IPS DF 6.9 (cell line): ENCODE measurements at places on chromosomes 3 and 15.

DNA sequence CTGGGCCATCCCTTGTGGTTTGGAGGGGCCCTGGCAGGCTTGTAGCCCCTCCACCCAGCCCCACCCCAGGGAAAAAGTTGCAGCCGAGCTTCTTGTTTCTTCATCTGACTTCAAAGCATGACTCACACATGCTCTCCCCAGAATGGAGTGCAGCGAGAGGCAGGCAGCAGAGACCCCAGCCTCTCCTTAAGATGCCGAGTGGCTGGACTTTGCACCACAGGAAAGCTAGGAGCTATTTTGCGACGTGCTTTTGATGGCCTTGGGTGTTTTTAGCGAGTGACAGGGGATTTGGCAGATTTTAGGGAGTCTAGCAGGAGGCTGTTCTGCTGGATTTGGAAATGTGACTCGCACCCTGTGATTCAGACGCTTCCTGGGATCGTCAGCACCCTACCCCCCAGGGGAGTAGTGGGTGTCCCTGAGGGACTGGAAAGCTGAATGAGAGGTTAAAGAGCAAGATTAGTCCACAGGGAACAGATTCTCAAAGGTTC is 14.2 kb downstream of the BAHD1 start:
- DNase-seq = no peak
- H3K4me3 ChIP-seq = no peak overlapping the region
- H3K27ac ChIP-seq = no peak overlapping the region
- peaks cover 9% of the 10 kb centered on the region for H3K4me1 ChIP-seq

DNA sequence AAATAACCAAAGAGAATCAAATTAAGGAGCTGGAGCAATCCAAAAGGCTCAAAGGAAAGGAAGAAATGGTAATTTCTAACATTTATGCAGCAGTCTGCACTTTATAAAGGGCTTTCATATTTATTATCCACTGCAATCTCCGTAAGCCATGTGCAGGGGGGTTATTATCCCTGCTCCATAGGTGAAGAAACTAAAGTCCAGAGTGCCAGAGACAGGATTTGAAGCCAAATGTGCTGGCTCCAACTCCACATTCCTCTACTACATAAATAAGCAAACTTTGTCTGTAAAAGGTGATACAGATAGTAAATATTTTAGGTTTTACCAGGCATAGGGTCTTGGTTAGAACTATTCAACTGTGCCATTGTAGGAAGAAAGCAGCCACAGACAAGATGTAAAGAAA is 221.4 kb downstream of the MINAR1 start:
- H3K4me3 ChIP-seq = no peak overlapping the region
- H3K36me3 ChIP-seq = no peaks in the 10 kb centered on the region
- DNase-seq = no peak
- no peaks in the 10 kb centered on the region; the same call in 1 of the 2 replicates for H3K27me3 ChIP-seq

- no peaks in the 10 kb centered on the region for H3K36me3 ChIP-seq
- H3K27ac ChIP-seq = no peak overlapping the region
- no peaks in the 10 kb centered on the region for H3K4me1 ChIP-seq
- no peak overlapping the region for H3K4me3 ChIP-seq
- H3K27me3 ChIP-seq = no peaks in the 10 kb centered on the region
Measured at GRCh38 chr3:33473813-33474212, 33.6 kb upstream of the UBP1 start.

GRCh38 chr3:169266351-169266750 is 397.2 kb downstream of the MECOM start:
- H3K4me1 ChIP-seq = peaks cover 2% of the 10 kb centered on the region; the same call in 1 of the 2 replicates
- no peaks in the 10 kb centered on the region for H3K27me3 ChIP-seq
- H3K27ac ChIP-seq = no peak overlapping the region
- DNase-seq = no peak

- H3K27ac ChIP-seq = no peak overlapping the region
- H3K4me1 ChIP-seq = peaks cover 1% of the 10 kb centered on the region; the same call in 1 of the 2 replicates
- DNase-seq = no peak
- H3K4me3 ChIP-seq = no peak overlapping the region
- no peaks in the 10 kb centered on the region for H3K27me3 ChIP-seq
Measured at GRCh38 chr3:196991581-196992460, 23.2 kb upstream of the PIGZ start.

- peaks cover 1% of the 10 kb centered on the region; the same call in 1 of the 2 replicates for H3K4me1 ChIP-seq
- no peak for DNase-seq
- H3K4me3 ChIP-seq = no peak overlapping the region
- H3K27ac ChIP-seq = no peak overlapping the region
- no peaks in the 10 kb centered on the region for H3K27me3 ChIP-seq
Measured at GRCh38 chr15:82847703-82848102, 38.3 kb downstream of the WHAMM start.

DNA sequence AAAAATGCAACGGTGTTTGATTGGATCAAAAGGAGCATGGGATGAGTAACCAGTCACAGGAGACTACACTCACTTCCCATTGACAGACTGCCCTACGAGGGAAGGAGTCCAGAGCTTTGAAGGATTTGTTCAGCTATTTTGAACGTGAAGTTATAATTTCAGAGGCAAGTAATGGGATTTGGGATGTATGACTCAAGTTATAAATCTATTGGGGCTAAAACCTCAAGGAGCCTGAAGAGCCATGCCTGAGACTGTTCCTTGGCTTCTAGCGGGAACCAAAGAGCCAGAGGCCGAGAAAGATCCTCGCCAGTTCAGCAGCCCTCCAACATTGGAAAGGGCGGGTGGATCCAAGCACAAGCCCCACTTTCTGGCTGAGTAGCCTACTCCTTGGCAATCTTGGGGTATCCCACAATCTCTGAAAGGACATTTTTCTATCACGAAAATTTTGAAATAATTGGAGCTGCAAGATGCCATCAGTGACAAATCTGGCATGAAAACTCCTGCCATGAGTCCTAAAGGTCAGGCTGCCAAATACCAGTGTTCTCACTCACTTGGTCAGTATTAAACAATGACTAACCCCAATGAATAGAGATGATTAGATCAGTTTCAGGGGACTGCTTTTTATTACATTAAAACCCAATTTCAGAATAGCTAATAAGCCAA is 48.6 kb upstream of the SLCO2A1 start:
- no peak overlapping the region for H3K4me3 ChIP-seq
- DNase-seq = no peak
- no peaks in the 10 kb centered on the region for H3K36me3 ChIP-seq
- no peaks in the 10 kb centered on the region for H3K4me1 ChIP-seq
- no peaks in the 10 kb centered on the region for H3K27me3 ChIP-seq
- no peak overlapping the region for H3K27ac ChIP-seq

GRCh38 chr15:48862705-48863104 is 15.2 kb upstream of the EID1 start:
- H3K27me3 ChIP-seq = no peaks in the 10 kb centered on the region
- no peaks in the 10 kb centered on the region for H3K4me1 ChIP-seq
- H3K4me3 ChIP-seq = no peak overlapping the region

DNA sequence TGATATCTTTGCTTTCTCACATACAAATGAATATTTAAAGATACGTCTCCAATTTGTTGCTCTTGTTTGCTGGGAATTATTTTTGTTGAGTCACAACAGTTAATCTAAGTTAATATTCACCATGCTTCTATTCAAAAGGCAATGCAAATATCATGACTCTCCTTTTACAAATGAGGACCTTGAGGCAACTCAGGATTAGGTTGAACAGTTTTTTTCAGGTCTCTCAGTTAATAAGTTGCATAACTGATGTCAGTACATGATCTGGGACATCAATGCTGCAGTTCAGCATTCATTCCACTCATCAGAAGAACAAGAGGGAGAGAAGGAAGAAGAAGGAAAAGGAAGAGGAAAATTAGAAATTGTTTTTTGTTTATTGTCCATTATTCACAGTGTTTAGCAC is 781 bp upstream of the NAALADL2 start:
- no peaks in the 10 kb centered on the region for H3K36me3 ChIP-seq
- H3K27me3 ChIP-seq = no peaks in the 10 kb centered on the region
- H3K4me3 ChIP-seq = no peak overlapping the region
- H3K4me1 ChIP-seq = no peaks in the 10 kb centered on the region

GRCh38 chr15:69787791-69788190 is 309.9 kb downstream of the TLE3 start:
- DNase-seq = no peak
- no peak overlapping the region for H3K27ac ChIP-seq
- H3K4me3 ChIP-seq = no peak overlapping the region
- H3K4me1 ChIP-seq = no peaks in the 10 kb centered on the region

- no peak overlapping the region for H3K27ac ChIP-seq
- no peak for DNase-seq
- no peaks in the 10 kb centered on the region for H3K36me3 ChIP-seq
- peaks cover 2% of the 10 kb centered on the region; the same call in 1 of the 2 replicates for H3K4me1 ChIP-seq
- no peaks in the 10 kb centered on the region for H3K27me3 ChIP-seq
Measured at GRCh38 chr15:85494048-85494777, 113.8 kb downstream of the AKAP13 start.

DNA sequence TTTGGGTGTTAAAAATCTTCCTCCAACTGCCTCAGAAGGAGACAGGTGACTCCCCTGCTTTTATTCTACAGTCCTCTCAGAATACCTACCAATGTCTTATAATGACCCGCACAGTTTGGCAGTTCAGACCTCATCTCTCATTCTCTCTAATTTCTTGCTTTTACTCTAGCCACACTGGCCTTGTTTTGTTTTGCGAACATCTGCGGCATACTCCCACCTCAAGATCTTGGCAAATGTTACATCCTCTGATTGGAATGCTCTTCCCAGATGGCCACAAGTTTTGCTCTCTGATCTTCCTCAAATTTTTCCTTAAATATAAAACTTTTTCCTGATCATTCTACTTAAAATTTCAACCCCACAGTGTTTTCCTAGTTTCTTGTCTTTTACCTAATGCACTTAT is 94.1 kb downstream of the PLSCR2 start:
- H3K27ac ChIP-seq = no peak overlapping the region
- H3K36me3 ChIP-seq = no peaks in the 10 kb centered on the region
- no peak for DNase-seq
- H3K27me3 ChIP-seq = no peaks in the 10 kb centered on the region
- H3K4me3 ChIP-seq = no peak overlapping the region

- no peak overlapping the region for H3K4me3 ChIP-seq
- no peaks in the 10 kb centered on the region for H3K27me3 ChIP-seq
- no peak for DNase-seq
Measured at GRCh38 chr3:46065294-46065705, 38.0 kb upstream of the XCR1 start.

DNA sequence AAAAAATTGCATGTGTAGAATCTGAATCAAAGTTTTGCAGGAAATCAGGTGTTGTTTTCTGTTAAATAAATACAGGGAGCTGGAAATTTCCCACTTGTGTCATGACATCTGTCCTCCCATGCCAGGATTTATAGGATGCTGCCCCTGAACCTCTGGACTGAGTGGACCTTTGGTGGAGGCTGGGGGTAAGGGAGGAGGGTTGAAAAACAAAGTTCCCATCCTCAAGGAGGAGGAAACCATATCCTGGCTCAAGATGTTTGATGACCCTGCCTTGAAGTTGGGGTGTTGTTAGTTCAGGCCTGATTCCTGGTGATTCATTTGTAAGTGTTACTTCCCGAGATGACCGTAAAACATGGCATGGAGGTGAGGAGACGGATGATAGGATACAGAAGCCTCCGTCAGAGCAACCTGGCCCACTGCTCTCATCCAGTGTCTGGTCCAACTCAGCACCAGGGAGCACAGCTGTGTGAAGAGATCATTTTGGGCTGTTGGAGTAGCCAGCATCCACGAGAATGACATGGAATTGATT is 223.6 kb downstream of the CACNA2D3 start:
- H3K4me1 ChIP-seq = peaks cover 1% of the 10 kb centered on the region; the same call in 1 of the 2 replicates
- no peak overlapping the region for H3K4me3 ChIP-seq
- H3K36me3 ChIP-seq = no peaks in the 10 kb centered on the region
- H3K27ac ChIP-seq = no peak overlapping the region
- no peaks in the 10 kb centered on the region for H3K27me3 ChIP-seq

GRCh38 chr3:194270627-194271459 is 80.3 kb downstream of the CPN2 start:
- no peak overlapping the region for H3K4me3 ChIP-seq
- H3K36me3 ChIP-seq = no peaks in the 10 kb centered on the region
- peaks cover 7% of the 10 kb centered on the region for H3K4me1 ChIP-seq
- no peak overlapping the region for H3K27ac ChIP-seq

DNA sequence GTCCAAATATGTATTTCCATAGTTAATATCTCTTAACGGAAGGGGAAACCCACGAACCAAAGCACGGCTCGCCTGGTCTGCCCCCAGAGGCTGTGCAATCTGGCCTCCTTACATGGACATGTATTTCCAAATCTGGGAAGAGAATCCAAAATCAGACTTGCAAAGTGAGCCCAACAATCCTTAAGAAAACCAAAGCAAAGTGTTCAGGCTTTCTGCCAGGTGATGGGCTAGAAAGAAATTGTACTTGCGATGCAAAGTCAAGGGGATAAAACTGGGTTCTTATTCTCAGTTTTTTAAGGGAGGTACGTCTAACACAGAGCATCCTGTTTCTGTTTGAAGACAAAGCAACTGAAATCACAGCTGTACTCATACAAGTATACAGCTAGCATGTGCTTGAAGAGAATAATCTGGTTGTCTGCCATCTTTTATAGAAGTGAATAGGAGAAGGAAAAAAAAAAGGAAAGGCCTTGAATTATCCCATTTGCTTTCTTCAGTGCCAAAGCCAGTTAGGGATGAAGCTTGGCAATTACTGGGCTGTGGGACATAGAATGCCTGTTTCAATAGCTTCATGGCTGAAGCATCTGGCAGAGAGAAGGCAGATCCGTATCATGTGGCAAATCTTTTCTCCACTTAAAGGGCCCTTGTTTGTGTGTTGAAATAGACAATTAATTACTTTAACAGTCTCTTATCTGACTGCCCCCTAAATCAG is 48.4 kb downstream of the LRIG1 start:
- H3K36me3 ChIP-seq = peaks cover 6% of the 10 kb centered on the region; the same call in 1 of the 2 replicates
- H3K4me3 ChIP-seq = no peak overlapping the region
- no peaks in the 10 kb centered on the region for H3K27me3 ChIP-seq
- DNase-seq = no peak
- H3K27ac ChIP-seq = no peak overlapping the region

GRCh38 chr15:91561371-91562100 is 292.0 kb upstream of the SLCO3A1 start:
- H3K36me3 ChIP-seq = no peaks in the 10 kb centered on the region
- H3K4me3 ChIP-seq = no peak overlapping the region
- no peaks in the 10 kb centered on the region for H3K27me3 ChIP-seq

DNA sequence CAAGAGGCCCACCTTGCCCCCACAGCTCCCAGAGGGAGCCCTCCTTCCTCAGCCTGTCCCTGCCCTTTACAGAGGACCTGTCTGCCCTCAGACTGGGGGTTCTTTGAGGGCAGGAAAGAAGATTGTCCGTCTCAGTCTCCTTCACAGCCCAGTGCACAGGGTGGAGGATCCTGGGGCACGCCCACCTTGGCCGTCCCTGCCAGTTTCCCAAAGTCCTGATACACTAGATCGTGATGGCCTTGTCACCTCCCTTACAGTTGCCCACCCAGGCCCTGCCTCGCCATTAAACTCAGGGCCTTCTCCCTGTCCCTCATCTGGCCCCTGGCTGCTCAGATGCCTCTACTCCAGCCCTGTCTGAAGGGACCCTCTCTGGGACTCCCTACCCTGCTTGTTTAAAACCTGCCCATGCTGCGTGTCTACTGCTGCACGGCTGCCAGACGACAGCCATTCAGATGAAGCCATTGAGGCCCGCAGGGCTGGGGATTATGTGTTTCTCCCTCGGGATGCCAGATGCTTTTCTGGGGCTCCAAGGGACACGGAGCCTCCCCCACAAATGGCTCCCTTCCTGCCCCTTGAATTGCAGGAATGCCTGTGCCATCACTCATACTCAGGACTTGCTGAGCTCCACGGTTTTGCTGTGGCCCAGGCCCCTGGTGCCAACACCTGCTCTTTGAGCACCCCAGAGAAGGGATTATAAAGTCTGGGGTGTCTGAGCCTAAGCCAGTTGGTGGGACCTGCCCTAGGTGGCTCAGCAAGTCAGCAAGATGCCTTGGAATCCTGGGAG is 27.8 kb downstream of the ACSBG1 start:
- H3K36me3 ChIP-seq = no peaks in the 10 kb centered on the region
- H3K27ac ChIP-seq = no peak overlapping the region
- H3K27me3 ChIP-seq = no peaks in the 10 kb centered on the region
- H3K4me1 ChIP-seq = no peaks in the 10 kb centered on the region
- H3K4me3 ChIP-seq = no peak overlapping the region
- no peak for DNase-seq
